ENCODE measurements at places on chromosomes 4 and X.

DNA sequence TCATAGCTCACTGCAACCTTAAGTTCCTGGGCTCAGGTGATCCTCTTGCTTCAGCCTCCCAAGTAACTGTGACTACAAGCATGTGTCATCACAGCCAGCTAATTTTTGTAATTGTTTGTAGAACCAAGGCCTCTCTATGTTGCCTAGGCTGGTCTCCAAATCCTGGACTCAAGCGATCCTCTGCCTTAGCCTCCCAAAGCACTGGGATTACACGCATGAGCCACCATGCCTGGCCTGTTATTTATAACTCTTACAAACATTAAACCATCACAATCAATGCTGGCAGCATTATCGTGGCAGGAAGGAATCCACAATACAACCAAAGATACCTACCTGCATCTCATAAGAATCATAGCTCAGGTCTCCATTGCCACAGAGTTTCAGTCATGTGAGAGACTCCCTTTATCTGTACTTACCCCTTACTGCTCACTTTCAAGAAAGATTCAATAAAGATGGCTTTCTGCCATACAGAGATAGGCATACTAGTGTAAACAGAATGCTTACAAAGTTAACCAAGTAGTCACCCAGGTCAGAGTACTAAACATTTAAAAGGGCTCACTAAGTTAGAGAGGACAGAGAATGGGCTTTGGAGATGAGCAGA, 48.5 kb downstream of the SMIM31 start:
- no peak for DNase-seq

DNA sequence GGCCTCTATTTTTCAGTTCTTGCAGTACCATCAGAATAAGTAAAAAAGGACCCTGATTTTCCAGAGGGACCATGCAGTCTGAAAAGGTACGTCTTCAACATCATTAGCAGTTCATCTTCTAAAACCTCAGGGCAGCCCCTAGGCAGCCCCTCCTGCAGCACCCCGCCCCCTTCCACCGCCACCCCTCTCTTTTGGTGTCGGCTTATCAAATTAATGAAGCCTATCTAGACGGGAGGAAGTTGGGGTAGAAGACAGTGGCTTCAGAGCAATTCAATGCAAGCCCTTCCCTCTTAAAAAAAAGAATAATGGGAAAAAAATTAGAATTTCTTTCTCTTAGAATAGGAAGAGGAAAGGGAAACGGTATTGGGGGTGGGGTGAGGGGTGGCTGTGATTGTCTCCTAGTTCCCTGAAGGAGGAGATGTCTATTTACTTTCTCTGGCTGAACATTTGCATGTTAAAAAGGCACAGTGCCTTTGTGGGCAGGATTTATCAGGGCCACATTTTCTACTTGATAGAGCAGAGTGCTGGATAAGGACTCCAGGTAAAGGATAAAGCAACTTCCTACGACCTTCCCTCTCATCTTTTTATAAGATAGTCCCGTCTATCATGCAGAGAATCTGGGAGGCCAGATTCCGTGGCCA, 159.4 kb downstream of the MGST2 start:
- DNase-seq = no peak

- DNase-seq = no peak
Measured at GRCh38 chr4:119113033-119113655, 22.5 kb upstream of the MYOZ2 start.

- DNase-seq = no peak
Measured at GRCh38 chrX:24396931-24397279, 36.5 kb downstream of the SUPT20HL1 start.

DNA sequence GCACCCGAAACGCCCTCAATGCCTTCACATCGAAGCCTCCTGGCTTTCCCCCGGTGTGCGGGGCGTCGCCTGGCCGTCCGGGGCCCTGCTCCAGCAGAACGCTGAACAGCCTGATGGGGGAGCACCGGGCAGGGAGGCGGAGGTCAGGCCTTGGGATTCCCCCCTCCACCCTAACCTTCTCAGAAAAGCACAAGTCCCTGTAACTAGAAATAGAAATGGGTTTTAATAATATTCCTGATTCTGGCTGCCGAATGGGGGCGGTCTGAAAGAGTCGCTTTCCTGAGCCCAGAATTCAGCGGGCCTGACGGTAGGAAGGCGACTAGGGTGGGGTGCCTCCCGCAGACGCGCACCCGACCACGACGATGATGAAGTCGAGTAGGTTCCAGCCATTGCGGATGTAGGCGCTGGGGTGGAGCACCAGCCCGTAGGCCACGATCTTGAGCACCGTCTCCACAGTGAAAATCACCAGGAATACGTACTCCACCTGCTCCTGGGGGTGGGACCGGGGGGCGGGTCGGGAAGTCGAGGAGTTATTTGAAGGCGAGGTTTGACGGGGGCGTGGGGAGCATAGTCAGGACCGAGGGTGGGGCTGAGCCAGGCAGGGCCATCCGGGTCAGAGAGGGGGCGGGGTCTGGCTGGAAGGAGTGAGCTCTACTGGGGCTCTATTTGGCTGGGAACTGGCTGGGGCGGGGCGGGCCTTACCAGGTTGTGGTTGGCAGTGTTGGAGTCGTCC, 2.5 kb downstream of the CACNA1F start:
- peak; percentile 72 for DNase-seq

DNA sequence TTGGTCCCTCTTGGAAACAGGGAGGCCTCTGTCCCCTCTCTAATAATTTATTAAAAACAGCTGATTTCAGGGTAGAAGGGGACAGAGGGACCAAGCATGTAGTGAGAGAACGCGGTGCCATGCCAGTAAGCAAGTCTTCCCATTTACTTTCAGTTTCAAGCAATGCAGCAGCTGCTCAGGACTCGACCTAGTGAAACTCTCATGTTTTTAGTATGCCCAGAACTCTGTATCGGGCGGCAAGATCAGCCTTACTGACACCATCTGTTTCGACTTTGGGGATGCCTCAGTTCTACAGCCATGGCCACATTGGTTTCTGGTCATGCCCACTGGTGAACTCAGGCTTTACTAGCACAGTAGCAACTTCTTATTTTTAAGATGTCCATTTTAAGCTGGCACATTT, 40.6 kb downstream of the ZNF81 start:
- DNase-seq = no peak

- no peak for DNase-seq
Measured at GRCh38 chr4:94359838-94360237, 17.2 kb upstream of the HPGDS start.

GRCh38 chr4:16066586-16067128, 17.2 kb downstream of the PROM1 start:
- DNase-seq = no peak

- no peak for DNase-seq
Measured at GRCh38 chr4:22787753-22788375, 95.1 kb downstream of the GBA3 start.

Measured in activated T-cell treated with anti-CD3 and anti-CD28 coated beads, Interleukin-2, amount 50 U/mL, for 24 hours (primary cell).